ENCODE measurements at places on chromosomes 3 and 15.

DNA sequence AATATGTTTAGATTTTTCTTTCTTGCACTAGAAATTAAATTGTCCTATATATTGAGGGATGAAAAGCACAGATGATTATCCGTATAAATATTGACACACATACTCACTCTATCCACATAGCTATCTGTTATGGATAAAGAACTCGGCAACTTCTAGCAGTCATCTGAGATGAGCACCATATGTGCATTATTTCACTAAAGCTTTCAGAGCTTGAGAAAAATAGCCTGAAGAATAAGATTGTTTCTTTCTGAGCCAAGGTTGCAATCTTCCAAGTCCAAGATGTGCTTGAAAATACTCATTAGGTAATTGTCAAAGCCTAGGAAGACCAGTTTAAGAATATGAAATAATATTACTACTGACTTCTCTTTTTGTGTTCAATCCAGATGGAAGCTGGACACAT, 40.5 kb downstream of the COL8A1 start:
- no peak for DNase-seq

- DNase-seq, result no peak
Measured at GRCh38 chr15:69359722-69360121, 54.4 kb upstream of the KIF23 start.

- no peak for DNase-seq
Measured at GRCh38 chr15:69145694-69146492, 14.5 kb upstream of the GLCE start.

DNA sequence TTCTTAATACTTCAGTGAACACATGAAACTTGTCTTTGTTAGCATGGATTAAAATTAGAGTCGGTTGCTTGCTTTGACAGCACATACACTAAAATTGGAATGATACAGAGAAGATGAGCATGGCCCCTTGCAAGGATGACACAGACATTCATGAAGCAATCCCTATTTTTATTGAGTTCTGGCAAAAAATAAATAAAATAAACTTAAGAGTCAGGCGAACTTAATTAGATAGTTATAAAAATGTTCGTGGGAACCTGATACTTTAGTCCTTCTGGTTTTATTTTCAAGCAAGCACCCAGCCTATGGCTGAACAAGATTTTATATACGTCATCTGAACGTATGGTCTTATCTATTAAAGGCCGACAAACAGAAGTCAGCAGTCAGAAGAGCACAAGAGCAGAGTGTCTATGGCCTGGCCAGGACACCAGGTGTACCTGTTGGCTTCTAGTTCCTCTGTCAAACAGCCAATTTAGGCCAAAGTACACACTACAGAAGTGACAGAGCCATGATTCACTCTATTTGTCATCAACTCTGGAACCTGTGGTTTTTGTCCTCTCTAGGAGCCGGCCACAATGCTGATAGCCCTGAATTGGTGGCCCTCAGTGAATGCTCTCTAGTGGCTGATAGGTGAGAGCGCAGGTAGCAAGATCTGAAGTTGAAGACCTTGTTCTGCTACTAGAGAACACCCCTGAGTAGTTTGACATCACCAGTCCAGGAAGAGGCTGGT, 64.3 kb downstream of the LEO1 start:
- DNase-seq, result no peak

GRCh38 chr3:98359993-98360675, 6.5 kb downstream of the OR5K4 start:
- DNase-seq, result no peak

GRCh38 chr3:78322780-78323179, 1282.9 kb downstream of the ROBO2 start:
- no peak for DNase-seq

DNA sequence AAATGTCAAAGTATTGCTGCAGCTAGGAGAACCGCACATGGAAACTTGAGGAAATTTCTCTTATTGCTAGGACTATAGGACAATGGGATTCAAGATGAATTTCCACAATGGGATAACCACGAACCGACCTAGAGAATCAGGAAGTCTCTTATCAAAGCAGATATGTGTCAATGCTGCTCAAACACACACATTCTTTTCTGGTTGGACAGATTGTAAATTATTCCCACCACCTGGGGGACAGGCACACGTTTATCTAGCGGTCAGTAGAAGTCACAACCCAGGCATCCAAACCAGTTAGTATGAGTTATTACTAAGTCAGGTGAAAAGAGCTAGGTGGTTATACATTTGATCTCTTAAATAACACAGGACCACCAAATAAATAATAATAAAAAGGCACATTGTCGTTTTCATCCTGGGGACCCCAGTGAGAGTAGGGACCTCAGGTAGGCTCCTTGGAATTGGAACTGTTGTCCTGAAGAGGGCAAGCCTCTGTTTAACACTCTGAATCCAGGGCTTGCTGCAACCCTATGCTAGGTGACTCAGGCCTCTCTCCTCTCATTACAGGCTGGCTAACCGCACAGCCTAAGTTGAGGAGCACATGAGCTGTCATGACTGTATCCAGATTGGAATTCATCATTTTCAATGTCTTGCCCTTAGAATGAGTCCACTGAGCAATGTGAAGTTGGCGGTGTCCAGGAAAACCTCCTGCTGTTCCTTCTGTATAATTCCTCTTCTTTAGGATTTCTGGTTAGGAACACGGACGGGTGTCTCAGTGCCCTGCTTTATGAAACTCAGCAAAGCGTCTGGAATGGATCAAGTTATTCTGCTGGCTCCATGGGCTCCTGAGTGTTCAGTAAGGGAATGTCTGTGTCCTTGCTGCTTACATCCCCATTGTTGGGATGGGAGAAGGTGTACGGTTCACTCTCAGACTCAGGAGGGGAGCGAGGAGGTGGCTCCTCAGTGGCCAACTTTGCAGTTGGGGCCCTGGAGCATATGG, 59.0 kb downstream of the CLEC3B start:
- DNase-seq, result peak; percentile 63

GRCh38 chr3:49872801-49873281, 3.1 kb upstream of the CAMKV start:
- no peak for DNase-seq

DNA sequence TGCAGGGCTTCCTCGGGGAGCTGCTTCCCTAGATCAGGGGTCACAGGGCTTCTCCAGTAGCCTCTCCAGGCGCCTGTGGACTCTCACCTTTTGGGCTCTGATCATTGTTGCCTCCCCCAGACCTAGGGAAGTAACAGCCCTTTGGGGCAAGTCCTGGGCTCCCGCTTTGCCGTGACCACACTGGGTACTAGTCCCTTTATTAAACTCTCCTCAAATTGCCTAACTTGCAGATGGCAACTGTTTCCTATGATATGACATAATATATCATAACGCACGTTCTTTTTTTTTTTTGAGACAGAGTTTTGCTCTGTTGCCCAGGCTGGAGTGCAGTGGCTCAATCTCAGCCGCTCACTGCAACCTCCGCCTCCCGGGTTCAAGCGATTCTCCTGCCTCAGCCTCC, 17.9 kb upstream of the NRROS start:
- no peak for DNase-seq

GRCh38 chr3:176526225-176526624, 671.1 kb downstream of the TBL1XR1 start:
- no peak for DNase-seq

- DNase-seq, result no peak
Measured at GRCh38 chr3:143897576-143898295, 49.5 kb upstream of the SLC9A9 start.

GRCh38 chr3:3015185-3016089, 94.7 kb downstream of the IL5RA start:
- DNase-seq, result no peak

- peak; percentile 57 for DNase-seq
Measured at GRCh38 chr15:68154923-68155559, 50.1 kb downstream of the CALML4 start.

- no peak for DNase-seq
Measured at GRCh38 chr3:117398141-117398899, 688.7 kb downstream of the TUSC7 start.

All from SJSA1 (cell line).